GM12878 (cell line): ENCODE measurements at places on chromosomes 7 and 10.

- no peak for DNase-seq
These were observed 46.9 kb downstream of the JAKMIP3 start for GRCh38 chr10:132112611-132113010.

DNA sequence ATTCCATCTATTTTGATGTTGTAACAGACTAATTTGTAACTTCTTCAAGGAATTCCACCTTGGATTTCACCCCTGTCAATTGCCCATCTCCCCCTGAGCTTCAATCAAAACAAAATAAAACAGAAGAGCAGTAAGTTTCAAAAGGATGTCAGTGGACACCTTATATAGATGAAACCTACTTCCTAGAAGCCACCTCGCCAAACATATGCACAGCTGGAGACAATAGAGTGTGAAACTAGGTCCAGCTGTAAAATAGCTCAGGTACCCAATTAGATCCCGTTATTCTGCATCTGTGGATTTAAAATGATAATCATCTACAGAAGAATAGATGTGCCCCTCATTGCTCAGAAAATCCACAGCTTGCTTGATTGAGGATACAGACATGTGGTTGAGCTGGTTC lies 598.6 kb downstream of the SH2D4B start:
- DNase-seq: no peak

DNA sequence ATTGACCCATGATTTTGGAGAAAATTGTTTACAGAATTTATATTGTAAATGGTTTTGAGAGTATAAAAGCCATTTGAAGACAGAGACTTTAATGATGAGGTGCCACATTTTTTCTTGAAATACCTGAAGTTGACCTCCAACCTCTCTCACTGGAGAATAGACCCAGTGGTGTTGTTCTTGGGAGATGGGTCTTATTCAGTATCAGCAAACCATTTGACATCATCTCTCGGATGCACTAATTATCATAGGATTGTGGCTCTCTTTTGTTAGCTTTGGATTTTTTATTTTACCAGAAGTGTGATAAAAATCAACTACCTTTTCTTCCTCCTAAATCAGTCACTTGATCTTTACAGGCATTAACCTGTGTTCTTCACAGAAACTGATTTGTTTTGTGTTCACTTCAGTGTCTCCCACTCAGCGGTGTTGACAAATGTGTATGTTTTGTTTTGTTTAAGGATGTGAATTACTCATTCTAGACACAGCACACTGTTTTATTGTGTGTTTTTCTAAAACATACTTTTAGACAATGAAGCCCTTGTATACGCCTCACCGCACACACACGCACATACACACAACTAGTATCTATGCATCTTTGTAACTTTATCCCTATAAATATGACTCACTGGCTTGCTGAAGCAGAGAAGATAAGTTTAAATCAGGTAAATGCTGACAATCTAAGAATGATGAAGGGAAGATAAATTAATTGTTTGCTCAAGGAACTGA lies 455.6 kb downstream of the INHBA start:
- DNase-seq: no peak

GRCh38 chr10:118308664-118309063 lies 33.5 kb downstream of the FAM204A start:
- DNase-seq: no peak

- no peak for DNase-seq
These were observed 165.0 kb downstream of the BAMBI start for GRCh38 chr10:28842321-28842720.

DNA sequence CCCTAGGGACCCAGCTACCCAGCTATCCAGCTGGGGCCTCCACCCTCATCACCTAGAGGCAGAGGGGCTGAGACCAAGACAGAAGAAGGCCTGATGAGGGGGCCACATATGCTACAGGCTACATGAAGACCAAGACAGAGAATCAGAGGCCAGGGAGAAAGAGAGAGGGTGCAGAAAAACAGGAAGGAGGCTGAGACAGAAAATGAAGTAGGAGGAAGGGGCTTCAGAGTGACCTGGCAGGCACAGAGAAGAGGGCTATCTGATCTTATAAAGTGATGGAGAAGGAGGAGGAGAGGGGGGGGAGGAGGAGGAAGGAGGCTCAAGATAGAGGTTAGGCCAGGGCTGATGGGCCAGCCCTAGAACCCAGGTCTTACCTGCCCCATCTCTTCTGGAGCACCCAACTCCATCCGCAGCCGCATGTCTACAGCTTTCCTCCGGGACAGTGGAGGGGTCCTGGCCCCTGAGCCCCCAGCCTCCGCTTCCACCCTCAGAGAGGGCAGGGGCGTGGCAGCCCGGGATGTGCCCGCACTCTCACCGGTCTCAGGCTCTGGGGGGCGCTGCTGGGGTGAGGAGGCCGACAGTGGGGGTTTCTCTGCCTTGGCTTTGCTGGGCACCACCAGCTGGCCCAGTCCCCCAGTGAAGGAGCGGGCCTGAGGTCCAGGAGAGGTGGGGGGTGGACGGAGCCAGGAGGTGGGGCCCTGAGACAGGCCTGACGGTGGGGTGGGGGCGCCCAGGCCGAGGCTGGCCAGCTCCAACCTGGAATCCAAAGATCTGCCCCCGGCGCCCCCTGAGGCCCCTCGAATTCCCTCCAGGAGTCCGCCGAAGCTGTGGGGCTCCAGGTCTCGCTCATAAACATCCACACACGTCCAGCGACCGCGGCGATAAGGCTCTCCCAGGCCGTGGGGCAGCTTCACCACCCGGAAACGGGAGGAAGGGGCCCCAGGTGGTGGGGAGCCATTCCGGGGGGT lies 1.8 kb downstream of the TSC22D4 start:
- no peak for DNase-seq

- no peak for DNase-seq
These were observed 102.3 kb upstream of the SEMA3E start for GRCh38 chr7:83751217-83751616.

DNA sequence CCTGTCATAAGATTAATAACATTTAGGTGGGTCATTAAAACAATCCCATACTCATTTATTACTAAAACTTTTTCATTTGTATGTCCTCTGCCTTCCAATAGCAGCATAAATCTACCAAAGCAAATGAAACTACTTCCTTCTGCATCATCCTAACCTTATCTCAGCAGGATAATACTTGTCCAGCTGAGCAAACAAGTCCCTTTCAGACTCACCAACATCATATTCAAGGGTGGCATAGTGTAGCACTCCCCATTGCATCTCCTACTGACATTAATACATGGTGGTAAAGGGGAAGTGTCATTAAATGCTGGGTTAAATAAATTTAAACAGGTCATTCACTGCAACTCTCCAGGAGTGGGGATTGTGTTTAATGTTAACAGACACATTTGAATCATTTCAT lies 3.4 kb upstream of the MINDY3 start:
- no peak for DNase-seq

GRCh38 chr10:48447356-48448215 lies 141.1 kb downstream of the MAPK8 start:
- no peak for DNase-seq

- DNase-seq: no peak
These were observed 66.5 kb upstream of the SHTN1 start for GRCh38 chr10:117071286-117072050.

- no peak for DNase-seq
These were observed 52.9 kb downstream of the CASD1 start for GRCh38 chr7:94562525-94562924.

DNA sequence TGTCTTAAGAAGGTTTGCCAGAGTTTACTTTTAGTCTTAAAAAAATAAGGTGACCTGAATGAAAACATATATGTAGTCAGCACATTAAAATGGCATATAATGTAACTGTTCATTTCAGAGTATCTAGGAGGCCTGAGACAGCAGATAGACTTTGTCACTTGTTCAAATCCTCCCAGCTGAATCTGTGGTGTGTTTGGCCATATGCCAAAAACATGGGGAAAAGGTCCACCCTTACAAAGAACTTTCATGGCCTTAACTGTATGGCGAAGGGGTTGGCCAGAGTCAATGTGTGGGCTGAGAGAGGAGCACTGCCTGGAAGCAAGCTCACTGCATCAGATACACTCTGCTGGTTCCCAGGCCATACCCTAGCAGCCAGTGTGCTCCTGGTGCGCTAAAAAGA lies 113.7 kb downstream of the ALOX5 start:
- DNase-seq: no peak

DNA sequence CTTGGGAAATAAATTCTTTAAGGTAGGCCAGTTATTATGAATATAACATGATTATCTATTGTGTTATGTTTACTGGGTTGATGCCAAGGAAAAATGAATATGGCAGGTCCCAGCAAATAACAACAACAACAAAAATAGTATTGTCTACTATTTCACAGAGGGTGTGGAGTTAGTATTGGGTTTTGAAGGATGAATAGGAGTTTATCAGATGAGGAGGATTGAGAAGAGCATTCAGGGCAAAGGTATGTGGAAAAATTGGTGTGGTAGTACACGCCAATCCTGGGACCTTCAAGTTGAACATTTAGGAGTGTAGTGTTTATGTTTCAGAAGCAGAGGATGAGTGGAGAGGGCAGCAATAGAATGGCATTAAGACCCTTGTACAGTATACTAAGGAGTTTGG lies 671.9 kb downstream of the AUTS2 start:
- no peak for DNase-seq

GRCh38 chr7:46390042-46390441 lies 469.0 kb upstream of the IGFBP3 start:
- no peak for DNase-seq

GRCh38 chr7:156969972-156970420 lies 20.5 kb downstream of the NOM1 start:
- no peak for DNase-seq

GRCh38 chr10:112741830-112742402 lies 208.1 kb upstream of the TCF7L2 start:
- no peak for DNase-seq

- DNase-seq: no peak
These were observed 5.5 kb downstream of the CCDC186 start for GRCh38 chr10:114168450-114169009.

GRCh38 chr7:106367018-106367420 lies 82.2 kb upstream of the NAMPT start:
- DNase-seq: no peak

- DNase-seq: no peak
These were observed 212.8 kb downstream of the PTEN start for GRCh38 chr10:88076027-88076880.

GRCh38 chr7:151056666-151057505 lies 811 bp downstream of the CDK5 start:
- DNase-seq: no peak

GRCh38 chr7:106015381-106016218 lies 52.5 kb downstream of the CDHR3 start:
- DNase-seq: no peak

- DNase-seq: no peak
These were observed 15.3 kb downstream of the ABLIM1 start for GRCh38 chr10:114642729-114643128.

- DNase-seq: no peak
These were observed 110.9 kb downstream of the COL13A1 start for GRCh38 chr10:69912589-69912988.

DNA sequence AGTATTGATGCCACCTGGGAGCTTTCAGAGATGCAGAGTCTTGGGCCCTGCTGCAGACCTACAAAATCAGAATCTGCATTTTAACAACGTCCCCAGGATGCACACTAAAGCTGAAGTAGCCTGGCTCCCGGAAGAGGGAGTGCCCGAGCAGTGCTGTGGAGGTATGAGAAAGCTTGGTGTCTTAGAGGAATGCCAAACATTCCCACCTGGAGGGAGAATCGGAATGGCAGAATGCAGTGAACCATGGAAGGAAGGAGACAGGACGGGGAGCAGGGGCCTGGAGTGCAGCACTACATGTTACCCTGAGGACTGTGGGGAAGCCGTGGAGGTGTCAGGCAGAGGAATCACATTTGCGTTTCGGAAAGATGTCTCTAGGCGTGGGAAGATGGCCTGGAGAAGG lies 90.9 kb downstream of the AOAH start:
- DNase-seq: no peak

DNA sequence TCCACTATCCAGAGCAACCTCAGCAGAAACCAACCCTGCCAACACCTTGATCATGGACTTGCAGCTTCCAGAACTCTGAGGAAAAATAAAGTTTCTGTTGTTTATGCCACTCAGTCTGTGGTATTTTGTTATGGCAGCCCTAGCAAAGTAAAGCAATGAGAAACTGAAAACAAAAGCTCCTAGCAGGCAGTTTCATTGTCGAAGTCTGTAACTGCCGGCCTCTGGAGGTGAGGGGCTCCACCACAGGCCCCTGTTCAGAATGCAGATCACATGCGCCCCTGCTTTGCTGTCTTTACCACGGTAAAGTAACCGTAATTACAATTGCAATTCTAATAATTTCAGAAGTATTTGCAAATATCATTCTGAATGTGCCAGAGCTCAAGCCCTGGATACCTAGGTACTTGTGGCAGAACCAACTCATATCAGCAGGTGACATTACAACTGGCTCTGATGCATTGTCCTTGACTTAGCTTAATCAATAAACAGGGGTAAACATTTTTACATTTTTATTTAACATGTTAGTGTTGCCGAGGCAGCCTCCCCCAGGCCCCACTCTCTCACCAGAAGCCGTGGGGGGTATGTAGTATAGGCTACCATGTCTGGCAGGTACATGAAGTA lies 193.2 kb downstream of the ELMO1 start:
- no peak for DNase-seq

GRCh38 chr7:39501358-39501757 lies 64.8 kb upstream of the YAE1 start:
- no peak for DNase-seq

DNA sequence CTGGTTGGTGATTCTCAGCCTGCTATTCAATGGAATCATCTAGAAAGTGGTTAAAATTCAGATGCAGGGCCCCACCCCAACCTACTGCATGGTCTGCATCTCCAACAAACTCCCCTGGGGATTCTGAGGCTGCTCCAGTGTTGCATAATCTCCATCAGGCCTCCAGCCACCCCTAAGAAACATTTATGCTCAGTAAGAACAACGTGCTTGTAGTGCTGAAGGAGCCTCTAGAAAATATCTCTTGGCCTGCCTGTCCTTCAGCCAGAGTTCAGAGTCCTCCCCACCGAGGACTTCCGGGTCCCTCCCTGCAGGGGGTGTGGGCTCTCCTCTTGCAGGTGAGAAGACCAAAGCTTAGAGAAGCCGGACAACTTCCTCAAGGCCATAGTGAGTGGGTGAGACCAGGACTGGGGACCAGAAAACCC lies 159.8 kb downstream of the SH3PXD2A start:
- DNase-seq: no peak

DNA sequence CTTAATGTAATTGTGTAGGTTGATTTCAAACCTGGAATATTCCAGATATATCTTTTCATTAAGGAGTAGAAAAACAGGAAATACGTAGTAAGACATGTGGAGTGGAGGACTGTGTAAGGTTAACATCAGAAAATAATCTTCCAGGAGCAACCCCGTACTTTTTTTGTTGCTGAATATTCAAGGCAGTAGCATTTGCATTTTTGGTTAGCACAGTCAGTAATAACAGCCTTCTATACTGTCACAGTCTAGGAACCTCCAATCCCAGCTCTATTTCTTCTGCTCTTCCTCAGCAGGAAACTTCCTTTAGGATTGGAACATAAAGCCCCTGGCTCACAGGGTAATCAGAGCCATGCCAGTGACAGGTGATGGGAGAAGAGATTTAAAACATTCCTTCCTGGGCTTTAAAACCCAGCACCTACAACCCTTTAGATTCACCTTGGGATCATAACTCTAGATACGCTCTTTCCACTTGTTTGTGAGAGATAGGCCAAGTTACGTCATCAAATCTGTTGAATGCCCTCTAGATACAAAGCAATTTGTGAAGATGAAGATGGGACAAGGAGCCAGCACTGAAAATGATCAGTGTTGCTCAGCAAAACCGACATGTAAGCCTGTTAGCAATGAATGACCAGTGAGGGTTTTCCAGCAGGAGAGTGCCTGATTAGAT lies 248.5 kb upstream of the NPY start:
- DNase-seq: no peak
